ENCODE measurements at places on chromosomes 5 and 9.
A peak's percentile ranks its signal among the peaks of the same experiment; 100 is the strongest.

DNA sequence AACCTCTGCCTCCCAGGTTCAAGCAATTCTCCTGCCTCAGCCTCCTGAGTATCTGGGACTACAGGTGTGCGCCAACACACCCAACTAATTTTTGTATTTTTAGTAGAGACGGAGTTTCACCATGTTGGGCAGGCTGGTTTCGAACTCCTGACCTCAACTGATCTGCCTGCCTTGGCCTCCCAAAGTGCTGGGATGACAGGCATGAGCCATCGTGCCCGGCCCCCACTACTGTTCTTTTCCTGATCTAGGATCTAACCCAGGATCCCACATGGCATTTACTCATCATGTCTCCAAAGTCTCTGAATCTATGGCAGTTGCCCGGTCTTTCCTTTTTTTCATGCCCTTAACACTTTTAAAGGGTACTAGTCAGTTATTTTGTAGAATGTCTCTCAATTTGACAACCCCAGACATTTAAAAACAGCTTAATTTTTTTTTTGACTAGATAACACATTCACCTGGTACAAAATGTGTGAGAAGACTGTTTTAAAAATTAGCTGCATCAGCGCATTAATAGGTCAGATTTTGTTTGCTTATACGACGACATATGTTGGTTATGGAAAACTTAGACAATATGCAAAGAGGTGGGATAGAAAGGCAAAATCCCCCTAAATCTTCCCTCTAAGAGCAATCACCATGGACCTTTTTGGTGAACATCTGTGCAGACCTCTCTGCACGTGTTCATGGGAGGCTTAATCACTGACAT is 46.5 kb downstream of the STOM start:
- DNase-seq, result no peak

GRCh38 chr5:132325691-132326090 is 31.5 kb downstream of the SLC22A4 start:
- no peak for DNase-seq

GRCh38 chr5:13866792-13867191 is 77.7 kb downstream of the DNAH5 start:
- DNase-seq, result no peak

DNA sequence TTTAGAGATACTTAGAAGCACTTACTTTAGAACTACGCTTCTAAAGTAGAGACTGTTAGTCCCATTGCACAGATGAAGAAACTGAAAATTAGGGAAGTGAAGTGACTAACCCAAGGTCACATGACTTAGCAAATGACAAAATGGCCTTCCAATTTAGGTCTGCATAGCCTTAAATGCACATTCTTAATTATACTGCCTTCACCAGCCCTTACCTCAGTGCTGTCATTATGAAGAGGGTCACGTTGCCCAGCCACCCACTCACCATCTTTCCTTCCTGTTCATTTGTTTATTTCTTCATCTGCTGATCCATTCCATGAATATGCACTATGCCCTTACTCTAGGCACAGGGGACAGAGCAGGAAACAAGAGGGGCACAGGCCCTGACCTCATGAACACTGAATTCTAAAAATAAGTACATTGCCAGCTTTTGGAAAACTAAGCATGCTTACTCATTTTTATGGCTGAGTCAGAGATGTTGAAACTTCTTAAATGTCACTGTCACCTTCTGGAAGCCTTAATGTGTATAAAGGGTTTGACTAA is 8.6 kb downstream of the HAVCR2 start:
- DNase-seq, result peak; percentile 16

DNA sequence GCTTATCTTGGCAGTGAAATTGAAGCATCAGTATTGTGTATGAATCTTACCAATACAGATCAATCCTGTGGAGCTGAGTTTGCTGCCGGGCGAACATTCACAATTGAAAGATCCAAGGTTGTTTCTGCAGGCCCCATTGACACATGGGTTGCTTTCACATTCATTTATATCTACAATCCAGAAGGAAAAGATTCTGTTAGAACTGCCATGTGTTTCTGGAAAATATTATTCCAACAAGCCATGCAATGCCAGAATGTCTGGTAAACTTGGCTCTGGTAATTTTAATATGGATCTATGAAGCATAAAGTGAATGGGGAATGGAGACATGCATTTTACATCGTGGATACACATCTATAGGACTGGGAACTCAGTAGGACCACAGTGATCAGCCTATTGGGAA is 180.8 kb downstream of the FBN2 start:
- no peak for DNase-seq
